ENCODE measurements at places on chromosomes 6 and 20. TPM values are rescaled to one million over a fixed set of nuclear protein-coding genes. Genes with fewer than 3 reads are reported as not detected.

GRCh38 chr6:33886673-33887144, 82.9 kb upstream of the MLN start:
- peak; percentile 69 for DNase-seq

- no peak for DNase-seq
Measured at GRCh38 chr20:16279320-16279719, 293.9 kb downstream of the KIF16B start.

DNA sequence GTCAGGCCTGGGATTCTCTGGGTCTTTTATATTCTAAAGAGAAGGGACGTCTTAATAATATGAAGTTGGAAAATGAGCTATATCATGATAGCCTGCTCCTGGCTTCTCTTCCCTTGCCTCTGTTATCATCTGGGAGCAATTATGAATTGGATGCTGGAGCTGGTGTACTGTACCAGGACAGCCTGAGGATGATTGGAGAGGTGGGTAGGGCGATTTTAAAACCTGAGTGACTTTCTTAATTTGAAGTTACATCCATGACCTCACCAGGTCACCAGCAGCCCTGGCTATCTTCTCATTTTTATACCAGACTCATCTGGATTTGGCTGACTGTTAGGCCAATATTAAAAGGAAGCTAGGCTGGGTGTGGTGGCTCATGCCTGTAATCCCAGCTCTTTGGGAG, 317.6 kb downstream of the CLIC5 start:
- DNase-seq = no peak

DNA sequence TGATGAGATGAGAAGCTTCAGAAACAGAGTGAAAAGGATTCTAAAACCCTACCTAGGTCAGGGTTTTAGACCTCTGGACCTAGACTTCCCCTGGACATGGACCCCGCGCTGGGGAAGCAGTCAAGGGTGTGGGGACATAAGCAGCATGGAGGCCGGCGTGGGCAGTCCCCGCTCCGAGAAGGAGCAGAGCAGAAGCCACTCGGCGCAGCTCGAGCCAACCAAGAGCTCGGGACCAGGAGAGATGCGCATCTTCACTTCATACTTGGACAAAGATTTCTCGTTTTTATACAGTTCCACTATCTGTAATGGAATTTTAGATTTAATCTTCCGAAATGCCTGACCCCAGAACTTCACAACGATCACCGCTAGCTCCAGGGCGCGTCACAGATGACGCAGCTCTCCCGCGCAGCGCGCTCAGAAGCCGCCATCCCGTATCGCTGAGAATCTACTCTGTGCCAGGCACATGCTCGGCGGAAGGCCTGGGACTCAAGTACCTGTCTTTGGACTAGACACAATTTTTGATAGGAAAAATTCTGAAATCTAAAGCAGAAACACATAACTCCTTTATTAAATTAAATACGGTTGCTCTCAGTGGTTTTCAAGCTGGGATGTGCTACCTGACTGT, 60.3 kb downstream of the WDR27 start:
- no peak for DNase-seq

GRCh38 chr6:26607434-26608230, 10.9 kb downstream of the ABT1 start:
- DNase-seq = peak; percentile 67

DNA sequence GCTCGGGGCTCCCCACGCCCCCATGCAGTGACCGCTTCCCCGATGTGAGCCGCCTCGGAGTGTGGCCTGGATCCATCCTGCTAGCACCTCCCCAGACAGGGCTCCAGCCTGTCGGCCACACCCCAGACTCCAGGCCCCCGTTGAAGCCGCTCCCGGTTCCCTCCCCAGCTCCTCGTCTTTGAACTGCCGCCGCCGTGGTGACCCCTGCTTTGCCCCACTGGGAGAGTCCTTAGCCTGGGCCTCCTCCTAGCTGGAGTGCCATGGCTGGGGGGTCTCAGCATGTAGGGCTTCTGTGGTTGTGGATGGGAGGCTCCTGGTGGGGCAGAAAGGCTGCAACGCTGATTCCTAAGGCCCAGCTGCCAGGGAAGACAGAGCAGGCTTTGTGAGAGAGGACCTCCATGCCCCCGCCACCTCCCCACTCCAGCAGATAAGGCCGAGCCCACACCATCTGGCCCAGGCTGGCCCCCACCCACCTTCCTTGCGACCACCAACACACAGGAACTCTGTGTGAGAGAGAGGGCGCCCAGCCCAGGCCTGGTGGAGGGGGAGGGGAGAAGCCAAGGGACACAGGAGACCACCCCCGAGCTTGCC, 11.4 kb downstream of the FOXS1 start:
- no peak for DNase-seq

GRCh38 chr20:16036331-16036730, 536.9 kb downstream of the KIF16B start:
- DNase-seq = no peak

DNA sequence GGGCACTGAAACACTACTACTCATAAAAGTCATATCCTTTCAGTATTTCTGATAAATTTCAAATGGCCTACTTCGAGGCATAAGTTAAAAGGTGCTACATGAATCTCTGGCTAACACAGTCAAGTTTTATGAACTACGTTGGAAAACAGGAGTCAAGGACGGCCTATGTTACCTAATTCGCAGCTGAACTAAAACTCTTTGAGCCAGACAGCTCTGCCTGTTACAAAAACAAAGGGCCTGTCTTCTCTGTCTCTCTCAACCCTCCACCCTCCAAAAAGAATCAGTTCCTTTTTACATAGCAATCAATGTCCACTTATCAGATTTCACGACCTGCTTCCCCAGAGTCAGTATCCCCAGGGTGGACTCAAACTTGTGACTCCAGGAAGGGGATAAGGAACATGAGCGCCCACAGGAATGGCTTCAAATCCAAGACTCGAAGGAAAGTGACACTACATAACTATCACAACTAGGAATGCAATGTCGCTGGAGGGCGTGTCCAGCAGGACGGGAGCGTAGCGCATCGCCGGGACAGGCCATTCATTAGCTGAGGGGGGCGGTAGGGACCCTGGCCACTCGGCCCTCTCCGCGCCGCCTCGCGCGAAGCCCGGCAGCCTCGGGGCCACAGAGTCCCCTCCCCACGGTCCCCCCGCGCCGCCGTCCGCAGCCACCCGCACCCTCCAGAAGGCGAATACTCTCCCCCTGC, 591 bp downstream of the IBTK start:
- peak; percentile 41 for DNase-seq

- DNase-seq = no peak
Measured at GRCh38 chr20:14729390-14729789, 392.0 kb upstream of the FLRT3 start.

DNA sequence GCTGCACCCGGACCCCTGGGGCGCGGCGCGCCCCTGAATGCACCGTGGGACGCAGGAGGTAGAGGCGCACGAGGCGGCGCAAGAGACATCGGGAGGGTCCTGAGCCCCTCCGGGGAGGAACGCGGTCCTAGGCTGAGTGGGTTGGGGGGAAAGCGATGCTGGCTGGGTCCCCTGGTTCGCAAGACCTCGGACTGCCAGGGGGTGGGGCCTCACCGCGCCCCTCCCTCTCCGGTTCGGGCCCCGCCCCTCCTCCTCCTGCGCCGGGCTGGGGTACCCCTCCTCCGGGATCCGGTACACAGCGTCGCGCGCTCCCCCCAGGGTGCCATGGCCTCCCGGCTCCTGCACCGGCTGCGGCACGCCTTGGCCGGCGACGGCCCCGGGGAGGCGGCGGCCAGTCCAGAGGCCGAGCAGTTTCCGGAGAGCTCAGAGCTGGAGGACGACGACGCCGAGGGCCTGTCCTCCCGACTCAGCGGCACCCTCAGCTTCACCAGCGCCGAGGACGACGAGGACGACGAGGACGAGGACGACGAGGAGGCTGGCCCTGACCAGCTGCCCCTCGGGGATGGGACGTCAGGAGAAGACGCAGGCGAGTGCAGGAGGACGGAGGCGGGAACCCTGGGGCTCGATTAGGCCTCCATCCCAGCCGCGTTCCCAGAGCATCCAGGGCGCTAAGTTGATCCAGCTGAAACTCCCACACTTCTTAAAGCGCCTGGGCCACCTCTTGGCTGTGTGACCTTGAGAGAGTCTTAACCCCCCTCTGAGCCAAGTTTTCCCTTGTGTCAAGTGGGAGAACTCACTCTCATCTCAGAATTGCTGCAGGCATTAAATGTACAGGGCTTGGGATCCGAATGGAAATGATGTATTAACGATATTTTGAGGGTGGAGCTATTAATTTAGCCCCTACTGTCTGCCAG, 541 bp downstream of the SNX21 start:
- peak; percentile 57 for DNase-seq

DNA sequence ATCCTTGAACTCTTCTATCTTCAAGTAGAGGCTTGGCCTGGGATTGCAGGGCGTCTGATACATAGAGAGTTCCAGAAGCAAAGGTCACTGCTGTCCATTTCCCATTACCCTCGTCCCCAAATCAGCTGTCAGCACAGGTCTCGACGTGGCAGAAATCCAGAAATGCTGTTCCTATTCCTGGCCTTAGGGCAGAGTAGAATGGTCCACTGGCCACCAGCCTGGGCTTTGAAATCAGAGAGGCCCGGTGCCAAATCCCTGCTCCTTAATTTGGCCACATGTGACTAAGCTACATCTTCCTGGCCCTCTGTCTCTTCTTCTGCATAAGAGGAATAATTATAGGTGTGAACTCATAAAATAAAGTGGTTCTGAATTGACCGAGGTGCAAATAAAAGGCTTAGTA, 40.9 kb upstream of the FAM83D start:
- DNase-seq = no peak

SLC17A1 gene
- total RNA-seq = not detected

TENT5A gene
- total RNA-seq = 5.0 TPM

SPATS1 gene
- total RNA-seq = not detected

SOX12 gene
- 9.4 TPM for total RNA-seq

NKX2-2 gene
- total RNA-seq = 4.4 TPM

Data from A172 (cell line).